Iris pigment epithelial cell (primary cell): ENCODE measurements at places on chromosomes 6 and 20.
A peak's percentile ranks its signal among the peaks of the same experiment; 100 is the strongest.

GRCh38 chr6:123524781-123525180 lies 112.0 kb downstream of the TRDN start:
- no peak for DNase-seq

DNA sequence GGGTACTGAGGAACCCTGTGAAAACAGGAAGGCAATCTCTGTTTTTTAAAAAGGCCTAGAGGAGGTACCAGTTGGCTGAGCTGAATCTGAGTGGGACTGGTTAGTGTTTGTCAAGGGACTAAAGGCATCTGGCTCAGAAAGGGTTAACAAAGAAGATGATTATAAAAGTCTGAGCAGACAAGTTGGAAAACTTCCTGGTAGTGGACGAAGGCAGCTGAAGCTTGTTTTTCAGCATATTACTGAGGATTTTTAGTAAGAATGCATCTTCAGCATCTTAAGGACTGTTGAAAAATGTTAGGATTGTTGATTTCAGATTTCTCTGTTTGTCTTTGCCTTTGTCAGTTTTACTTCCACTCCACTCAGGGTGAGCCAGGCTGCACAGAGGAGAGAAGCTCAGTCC lies 5.1 kb downstream of the GPX5 start:
- DNase-seq, result no peak

- peak; percentile 81 for DNase-seq
Measured at GRCh38 chr20:36541227-36541767, at the start of gene MYL9. Gene MYL9 (plus strand): TSS chr20:36541519. CDS start chr20:36544885, 3,366 bp downstream.

GRCh38 chr6:167827583-167828324 lies 1.0 kb downstream of the AFDN start:
- DNase-seq, result peak; percentile 50

GRCh38 chr20:32385541-32385940 lies 27.4 kb downstream of the ASXL1 start:
- no peak for DNase-seq
